ENCODE measurements at places on chromosomes 4 and X.

DNA sequence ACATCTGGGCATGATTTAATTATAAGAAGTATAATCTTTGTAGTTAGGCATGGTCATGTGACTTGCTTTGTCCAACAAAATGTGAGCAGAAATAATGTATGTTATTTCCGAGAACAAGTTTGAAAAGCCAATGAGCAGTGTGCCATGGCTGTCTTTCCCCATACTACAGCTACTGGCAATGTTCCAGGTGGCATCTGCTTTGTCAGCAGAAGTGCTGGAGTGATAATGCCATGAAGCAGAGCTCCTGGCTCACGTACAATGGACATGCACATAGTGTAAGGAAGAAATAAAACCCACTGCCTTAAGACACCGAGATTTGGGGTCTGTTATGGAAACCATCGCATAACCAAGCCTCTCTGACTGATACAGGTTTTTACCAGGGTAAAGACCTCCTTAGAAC lies 212.6 kb upstream of the RASGEF1B start:
- DNase-seq = no peak

DNA sequence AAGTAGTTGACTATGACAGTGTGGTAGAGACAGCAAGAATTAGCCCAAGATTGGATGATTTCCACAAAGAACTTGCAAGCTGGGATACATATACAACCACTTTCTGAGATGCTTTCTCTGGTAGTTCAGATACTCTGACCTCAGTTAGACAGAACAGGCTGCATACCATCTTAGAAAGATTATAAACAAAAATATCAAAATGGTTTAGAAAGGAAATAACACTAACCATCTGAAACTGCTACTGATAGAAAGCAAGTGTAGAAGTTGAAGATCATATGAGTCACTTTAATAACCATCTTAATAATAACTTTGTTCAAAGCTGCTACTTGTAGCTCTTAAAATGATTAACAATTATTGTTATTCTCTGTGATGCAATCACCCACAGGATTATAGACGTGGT lies 255.4 kb upstream of the TTC29 start:
- DNase-seq = no peak

- DNase-seq = no peak
Observed at GRCh38 chrX:10089378-10089795, 67.4 kb upstream of the CLCN4 start.

- DNase-seq = peak; percentile 61
Observed at GRCh38 chr4:110211007-110211769, 12.8 kb upstream of the ELOVL6 start.

GRCh38 chrX:121761845-121762244 lies 714.4 kb downstream of the GLUD2 start:
- DNase-seq = no peak

DNA sequence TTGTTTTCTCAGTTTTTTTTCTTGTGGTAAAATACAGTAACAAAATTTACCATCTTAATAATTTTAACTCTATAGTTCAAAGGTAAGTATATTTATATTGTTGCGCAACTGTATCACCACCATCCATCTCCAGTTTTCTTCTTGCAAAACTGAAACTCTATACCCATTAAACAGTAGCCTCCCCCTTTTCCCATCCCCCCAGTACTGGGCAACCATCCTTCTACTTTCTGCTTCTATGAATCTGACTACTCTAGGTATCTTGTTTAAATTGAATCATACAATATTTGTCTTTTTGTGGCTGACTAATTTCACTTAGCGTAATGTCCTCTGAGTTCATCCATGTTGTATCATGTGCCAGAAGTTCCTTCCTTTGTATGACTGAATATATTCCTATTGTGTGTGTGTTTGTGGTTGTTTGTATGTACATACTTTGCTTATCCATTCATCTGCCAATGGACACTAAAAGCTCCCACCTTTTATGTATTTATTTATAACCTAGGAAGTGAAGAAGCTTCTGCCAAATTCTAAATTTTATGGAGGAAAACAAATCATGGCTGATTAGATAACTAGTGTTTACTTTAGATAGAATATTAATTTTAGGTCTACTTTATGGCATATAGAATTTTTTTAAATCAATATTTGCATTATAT lies 10.0 kb downstream of the ABHD18 start:
- DNase-seq = no peak

GRCh38 chr4:9994246-9994847 lies 26.9 kb downstream of the SLC2A9 start:
- no peak for DNase-seq

DNA sequence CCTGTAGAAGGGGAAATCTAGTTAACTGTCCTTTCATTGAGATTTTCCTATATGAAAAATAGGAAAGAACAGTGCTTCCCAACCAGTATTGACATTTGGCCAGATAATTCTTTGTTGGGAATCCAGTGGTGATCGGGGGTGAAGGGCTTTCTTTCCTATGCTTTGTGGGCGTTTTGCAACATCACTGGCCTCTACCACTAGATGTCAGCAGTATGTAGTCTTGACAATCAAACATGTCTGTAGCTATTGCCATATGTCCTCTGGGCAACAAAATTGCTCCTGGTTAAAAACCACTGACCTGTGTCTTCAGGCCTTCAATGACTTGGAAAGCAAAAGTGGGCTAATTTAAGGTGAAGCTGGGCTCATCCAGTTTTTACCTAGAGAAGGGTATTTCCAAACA lies 658.5 kb downstream of the DACH2 start:
- DNase-seq = peak; percentile 3

- no peak for DNase-seq
Observed at GRCh38 chr4:6705646-6706045, 4.0 kb downstream of the MRFAP1L1 start.

DNA sequence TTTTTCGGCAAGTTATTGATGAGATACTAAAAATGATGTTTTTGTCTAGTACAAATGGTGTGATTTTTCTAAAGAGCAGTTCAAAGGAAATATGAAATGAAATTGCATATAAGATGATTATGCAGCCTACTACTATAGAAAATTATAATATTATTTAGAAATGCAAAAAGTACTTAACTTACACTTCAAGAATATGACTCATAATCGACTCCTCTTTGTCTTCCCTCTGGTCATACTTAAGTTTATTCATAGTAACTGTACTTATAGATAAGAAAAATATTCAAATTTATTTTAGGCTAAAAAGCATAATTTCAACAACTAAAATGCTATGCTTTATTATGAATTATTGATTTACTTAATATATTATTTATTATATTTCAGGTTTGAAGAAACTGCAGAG lies 33.2 kb downstream of the CEP44 start:
- DNase-seq = no peak

GRCh38 chr4:133156096-133156495 lies 7.0 kb downstream of the PCDH10 start:
- DNase-seq = no peak

DNA sequence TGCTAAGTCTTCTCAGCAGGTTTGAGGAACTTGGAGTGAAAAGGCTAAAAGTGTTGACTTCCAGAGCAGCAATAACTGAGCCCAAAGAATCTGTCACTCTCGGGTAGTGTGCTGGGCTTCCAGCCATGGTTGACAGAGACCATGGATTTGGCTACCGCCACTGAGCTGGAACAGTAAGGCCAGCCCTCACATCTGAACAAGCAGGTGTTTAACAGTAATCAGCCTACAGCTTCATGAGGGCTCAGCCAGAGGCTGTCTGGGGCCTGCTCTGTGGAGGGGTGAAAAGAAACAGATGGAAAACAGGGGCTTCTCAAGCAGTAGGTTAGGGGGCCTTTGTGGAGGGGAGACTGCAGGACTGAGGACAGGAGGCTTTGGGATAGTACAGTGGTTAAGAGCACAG lies 14.9 kb downstream of the RASL11B start:
- DNase-seq = no peak

- no peak for DNase-seq
Observed at GRCh38 chrX:39953879-39954278, 143.9 kb downstream of the BCOR start.

- DNase-seq = no peak
Observed at GRCh38 chr4:73836373-73837279, at the start of gene CXCL6. CXCL6 (plus strand) TSS chr4:73836678; CDS start chr4:73836751, 73 bp downstream.

DNA sequence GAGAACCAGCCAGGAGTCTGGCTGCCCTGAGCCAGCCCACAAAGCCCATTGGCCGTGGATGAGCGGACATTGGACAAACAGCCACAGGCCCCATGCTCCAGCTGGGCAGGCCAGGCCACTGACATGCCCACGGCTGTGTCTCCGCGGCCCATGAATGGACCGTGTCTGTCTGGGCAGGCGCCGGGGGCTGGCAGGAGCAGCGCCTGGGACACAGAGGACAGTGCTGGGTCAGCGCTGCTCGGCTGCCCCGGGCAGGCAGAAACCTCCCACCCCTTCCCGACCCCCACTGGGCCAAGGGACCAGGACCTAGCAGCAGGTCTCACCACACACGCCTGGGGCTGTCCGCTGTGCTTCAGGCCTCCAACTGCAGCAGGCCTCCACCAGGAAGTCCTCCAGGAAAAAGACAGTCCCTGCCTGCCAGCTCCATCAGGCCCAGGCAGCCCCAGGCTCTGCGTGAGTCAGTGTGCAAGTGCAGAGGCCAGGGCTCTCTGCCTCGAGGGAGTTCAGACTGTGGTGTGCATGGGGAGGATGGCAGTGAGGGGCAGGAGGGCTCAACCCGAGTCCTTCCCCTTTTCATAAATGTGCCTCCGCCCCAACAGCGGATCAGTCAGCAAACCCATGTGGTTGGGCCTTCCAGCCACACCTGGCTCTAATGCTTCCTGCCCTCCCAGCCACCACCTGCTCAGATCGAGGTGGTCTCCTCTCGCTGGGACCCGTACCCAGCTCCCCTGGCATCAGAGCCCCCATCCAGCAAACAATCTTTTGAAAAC lies 17.2 kb upstream of the FGFR3 start:
- peak; percentile 70 for DNase-seq

DNA sequence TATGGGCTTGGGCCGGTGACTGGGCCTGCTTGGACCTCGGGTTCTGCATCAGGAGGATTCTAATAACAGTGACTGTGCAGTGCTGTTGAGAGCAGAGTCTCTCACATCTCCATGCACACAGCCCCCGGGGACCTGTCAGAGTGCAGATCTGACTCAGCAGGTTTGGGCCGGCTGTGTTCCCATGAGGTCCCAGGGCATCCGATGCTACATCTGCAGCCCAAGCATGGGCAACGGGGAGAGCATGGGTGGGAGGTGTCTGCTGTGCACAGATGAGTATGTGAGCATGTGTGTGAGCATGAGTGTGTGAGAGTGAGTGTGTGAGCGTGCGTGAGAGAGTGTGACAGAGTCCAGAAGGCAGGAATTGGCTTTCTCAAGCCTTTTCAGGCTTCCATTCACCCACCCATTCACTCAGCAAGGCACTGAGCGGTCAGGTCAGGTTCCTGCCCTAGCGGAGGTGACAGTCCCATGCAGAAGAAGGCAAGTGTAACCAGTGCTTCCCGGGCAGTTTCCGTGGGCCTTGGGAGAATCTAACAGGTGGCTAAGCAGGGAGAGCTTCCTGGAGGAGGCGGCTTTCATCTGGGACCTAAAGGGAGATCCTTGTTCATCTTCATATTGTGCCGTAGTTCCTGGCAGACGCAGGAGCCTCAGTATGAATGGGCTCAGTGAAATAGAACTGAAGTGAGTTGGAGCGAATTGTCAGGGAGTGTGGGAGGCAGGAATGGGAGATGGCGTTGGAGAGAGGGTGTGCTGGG lies 62.6 kb downstream of the SORCS2 start:
- DNase-seq = no peak

- no peak for DNase-seq
Observed at GRCh38 chr4:61336488-61336887, 136.4 kb downstream of the ADGRL3 start.

DNA sequence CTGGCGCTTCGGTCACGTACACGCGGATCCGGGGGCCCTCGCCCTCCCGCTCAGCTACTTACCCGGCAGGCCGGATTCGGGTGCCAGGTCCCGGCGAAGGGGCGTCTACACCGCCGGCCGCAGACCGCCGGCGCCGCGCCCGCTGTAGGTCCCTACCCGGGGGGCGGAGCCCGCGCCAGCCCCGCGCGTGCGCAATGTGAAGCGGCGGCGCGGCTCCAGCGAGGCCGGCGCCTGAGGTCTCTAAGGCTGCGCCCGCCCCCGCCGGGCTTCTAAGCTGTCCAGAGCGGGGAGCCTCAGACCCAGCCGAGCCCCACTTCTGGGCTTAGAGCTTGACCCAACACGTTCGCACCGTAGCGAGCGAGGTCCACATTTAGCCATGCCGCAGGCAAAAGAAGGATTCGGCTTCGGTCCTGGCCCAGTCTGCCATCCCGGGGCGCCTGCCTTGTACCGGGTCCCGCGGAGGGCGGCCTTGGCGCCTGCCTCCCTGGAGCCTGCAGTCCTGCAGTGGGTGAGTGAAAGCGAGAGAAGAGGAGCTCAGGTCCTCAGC lies at the start of gene ZNF518B:
Gene ZNF518B, minus strand, starts transcription at position 172 of the 547 bp plus-strand sequence. CDS start 11,098 bp downstream, outside the sequence.
- DNase-seq = peak; percentile 28

- DNase-seq = no peak
Observed at GRCh38 chr4:168388890-168389289, 70.3 kb upstream of the DDX60 start.

- DNase-seq = no peak
Observed at GRCh38 chrX:115535421-115535820, 25.6 kb upstream of the PLS3 start.

DNA sequence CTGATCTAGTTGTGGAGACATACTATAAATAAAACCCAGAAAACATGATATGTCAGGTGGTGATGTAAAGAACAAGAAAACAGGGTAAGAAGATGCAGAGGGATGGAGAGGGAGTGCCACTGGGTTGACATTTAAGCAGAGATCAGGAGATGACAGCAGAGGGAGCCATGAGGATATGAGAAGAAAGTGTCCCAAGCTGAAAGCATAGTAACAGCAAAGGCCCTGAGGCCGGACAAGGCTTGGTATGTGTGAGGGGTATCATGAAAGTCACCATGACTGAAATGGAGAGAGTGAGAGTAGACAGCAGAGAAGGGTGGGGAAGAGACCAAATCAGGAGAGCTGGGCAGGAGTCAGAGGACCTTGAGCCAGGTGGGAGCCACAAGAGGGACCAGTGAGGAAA lies 3.4 kb downstream of the GPKOW start:
- DNase-seq = peak; percentile 1

DNA sequence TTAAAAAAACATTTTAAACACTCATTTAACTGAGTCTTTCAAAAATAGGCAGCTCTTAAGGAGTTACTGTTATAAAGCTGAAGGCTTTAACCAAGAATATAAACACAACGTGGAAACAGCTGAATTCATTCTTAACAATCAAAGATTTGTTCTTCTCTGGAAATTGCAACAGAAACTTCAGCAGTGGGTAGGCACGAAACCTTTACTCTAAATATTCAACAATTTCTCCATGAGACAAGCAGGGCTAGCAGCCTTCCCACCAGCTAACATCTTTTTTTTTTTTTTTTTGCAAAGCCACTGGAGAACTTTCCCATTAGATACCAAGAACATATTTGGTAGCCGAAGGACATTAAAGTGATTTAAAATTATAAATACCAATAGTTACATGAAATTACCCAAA lies 78.2 kb upstream of the PRSS48 start:
- DNase-seq = no peak

- peak; percentile 90 for DNase-seq
Observed at GRCh38 chr4:156505341-156505955, 466.2 kb downstream of the PDGFC start.

DNA sequence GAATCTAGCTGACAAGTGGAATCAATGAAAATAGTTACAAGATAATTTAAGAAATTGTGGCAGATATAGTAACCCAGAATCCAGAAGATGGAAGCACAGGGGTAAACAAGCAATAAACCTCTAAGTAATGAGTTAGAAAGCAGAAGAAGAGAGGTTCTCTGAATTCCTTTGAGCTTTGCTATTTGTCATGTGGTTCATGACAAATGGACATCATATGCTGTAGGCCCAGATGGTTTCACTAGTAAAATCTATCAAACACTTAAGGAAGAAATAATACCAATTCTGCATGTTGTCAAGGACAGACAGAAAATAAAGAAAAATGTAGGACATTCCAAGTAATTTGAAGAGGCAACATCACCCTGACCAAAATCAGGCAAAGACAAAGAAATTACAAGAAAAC lies 480.8 kb upstream of the INTU start:
- no peak for DNase-seq

All from Kasumi-1 (cell line).